Breast epithelium (tissue), 4 donors: ENCODE measurements at places on chromosomes 6 and 20. TPM values are rescaled to one million over a fixed set of nuclear protein-coding genes. Genes with fewer than 3 reads are reported as not detected.

DNA sequence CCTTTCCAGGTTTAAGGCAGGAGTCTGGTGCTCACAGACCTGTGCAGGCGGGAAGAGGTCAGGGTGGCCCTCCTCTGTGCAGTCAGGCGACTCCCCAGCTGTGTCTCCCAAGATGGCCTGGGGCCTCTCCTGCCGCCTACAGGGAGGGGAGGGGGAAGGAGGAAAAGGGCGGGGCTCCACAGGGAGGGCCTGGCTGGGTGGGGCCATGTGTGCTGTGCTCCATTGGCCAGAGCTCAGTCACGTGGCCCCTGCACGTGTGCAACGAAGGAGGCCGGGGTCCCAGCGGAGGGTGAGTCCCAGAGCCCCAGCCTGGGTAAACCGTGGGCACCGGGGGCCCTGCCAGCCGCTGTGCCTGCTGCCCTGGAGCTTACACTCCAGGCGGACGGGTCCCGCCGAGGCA, 211.6 kb downstream of the ZDHHC14 start:
- H3K27me3 ChIP-seq: no peaks in the 10 kb centered on the region
- DNase-seq: no peak
- no peak overlapping the region for H3K27ac ChIP-seq
- no peaks in the 10 kb centered on the region for H3K36me3 ChIP-seq

DNA sequence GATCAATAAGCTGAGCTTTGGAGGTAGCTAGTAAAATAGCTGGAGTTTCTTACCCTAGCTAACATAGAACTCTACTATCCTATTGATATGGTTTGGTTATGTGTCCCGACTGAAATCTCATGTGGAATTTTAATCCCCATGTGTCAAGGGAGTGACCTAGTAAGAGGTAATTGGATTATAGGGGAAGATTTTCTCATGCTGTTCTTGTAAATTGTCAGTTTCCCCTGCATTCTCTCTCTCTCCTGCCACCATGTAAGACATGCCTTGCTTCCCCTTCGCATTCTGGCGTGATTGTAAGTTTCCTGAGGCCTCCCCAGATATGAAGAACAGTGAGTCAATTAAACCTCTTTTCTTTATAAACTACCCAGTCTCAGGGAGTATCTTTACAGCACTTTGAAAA, 24.6 kb upstream of the SYNE1 start:
- H3K4me1 ChIP-seq: no peaks in the 10 kb centered on the region
- no peak overlapping the region for H3K4me3 ChIP-seq
- H3K27ac ChIP-seq: no peak overlapping the region

DNA sequence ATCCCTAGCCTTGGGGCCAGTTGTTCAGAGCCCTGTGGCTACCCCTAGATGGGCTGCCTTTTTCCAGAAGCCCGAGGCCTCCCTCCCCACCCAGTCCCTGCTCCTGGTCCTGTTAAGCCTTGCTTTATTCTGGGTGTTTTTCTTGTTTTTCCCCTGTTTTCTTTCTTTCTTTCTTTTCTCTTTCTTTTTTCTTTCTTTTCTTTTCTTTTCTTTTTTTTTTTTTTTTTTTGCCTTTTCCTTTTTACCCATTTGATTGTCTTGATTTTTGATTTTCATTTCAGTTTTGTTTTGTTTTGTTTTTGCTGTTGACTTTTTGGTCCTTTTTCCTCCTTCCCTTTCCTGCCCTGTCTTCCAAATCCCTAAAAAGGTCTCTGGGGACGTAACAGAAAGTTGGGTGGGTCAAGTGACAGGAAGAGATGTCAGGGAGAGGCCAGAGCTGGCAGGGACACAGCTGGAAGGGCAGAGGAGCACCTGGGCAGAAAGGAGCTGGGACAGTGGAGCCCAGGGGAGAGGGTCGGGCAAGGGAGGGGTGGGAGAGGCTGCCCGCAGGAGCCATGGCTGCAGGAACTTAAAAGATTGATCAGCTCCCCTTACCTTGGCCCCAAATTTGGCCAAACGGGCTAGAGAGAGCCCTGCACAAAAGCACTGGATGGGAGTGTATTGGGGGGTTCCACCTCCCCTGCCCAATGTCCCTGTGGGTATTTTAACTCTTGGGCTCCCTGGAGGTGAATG, 27.6 kb downstream of the MYH7B start:
- no peaks in the 10 kb centered on the region for H3K4me1 ChIP-seq
- DNase-seq: no peak
- H3K27me3 ChIP-seq: peaks cover 10% of the 10 kb centered on the region
- no peak overlapping the region for H3K4me3 ChIP-seq
- no peaks in the 10 kb centered on the region for H3K36me3 ChIP-seq

Gene PI16
- 14.9 TPM for total RNA-seq

Gene UBD
- 2.0 TPM for total RNA-seq

DNA sequence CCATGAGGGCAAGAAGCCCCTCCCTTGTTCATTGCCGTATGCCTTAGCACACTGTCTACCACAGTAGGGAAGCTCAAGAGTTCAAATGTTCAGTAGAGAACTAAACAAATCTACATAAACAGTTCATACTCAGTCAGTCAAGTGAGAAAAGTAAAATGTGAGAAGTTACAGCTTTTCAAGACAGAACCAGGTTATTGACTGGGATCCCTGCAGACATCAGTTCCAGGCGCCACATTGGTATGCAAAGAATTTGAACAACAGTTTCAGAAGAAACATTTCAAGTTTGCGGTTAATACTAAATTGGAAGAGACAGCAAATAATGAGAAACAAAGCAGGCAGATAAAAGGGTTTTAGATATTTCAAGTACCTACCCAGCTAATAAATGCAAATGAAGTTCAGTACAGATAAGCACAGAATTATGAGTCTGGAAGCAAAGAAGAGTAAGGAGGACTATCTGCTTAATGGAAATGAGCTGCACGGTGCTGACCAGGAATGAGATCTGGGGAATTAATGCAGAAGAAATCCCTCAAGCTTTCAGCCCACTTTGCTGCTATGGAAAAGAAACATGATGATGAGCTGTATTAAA, 246.2 kb downstream of the HACE1 start:
- no peak for DNase-seq
- no peaks in the 10 kb centered on the region for H3K36me3 ChIP-seq
- no peak overlapping the region for H3K4me3 ChIP-seq
- H3K27ac ChIP-seq: no peak overlapping the region

DNA sequence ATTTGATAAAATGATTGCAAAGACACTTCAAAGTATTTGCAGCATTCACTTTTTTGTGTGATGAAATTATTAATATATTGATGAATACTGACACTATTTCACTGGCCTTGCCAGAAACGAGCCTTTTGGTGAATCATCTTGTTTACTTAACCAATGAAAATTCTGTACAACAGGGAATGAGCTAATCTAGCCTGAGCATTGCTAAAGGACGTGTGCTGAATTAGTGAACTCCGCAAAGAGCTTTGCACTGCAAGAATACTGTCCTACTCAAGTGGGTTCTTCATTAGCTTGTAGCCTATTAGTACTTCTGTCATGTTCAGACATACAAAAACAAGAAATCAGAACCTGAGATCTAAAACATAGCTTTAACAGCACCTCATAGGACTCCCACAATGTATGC, 172.0 kb upstream of the NRSN1 start:
- no peak overlapping the region for H3K4me3 ChIP-seq
- H3K4me1 ChIP-seq: no peaks in the 10 kb centered on the region
- no peaks in the 10 kb centered on the region for H3K36me3 ChIP-seq
- H3K27ac ChIP-seq: no peak overlapping the region
- DNase-seq: no peak
- no peaks in the 10 kb centered on the region for H3K27me3 ChIP-seq

DNA sequence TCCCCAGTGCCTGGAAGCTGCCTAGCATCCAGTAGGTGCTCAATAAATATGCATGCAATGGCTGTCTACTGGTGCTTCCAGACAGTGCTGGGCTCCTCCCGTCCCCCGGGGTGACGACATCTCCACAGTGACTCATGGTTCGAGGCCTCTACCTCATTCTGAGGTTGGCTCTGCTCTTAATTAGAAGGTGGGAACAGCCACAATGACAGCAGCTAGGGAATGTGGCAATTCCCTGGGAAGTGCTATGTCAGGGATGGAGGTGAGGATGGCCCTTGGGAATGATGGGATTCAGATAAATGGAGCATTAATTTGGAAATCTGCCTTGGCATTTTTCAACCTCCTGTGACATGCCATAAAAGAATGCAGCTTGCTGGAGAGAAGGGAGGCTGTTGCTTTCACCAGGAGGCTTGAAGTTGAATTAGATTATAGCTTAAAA, 43.5 kb upstream of the NFATC2 start:
- H3K27me3 ChIP-seq: no peaks in the 10 kb centered on the region
- no peak overlapping the region for H3K4me3 ChIP-seq
- DNase-seq: no peak
- no peaks in the 10 kb centered on the region for H3K36me3 ChIP-seq
- no peaks in the 10 kb centered on the region for H3K4me1 ChIP-seq
- H3K27ac ChIP-seq: no peak overlapping the region

Gene PRIM2
- 20.1 TPM for total RNA-seq

GRCh38 chr6:142669471-142670351, 275.3 kb downstream of the HIVEP2 start:
- no peak overlapping the region for H3K27ac ChIP-seq
- H3K4me1 ChIP-seq: no peaks in the 10 kb centered on the region
- H3K36me3 ChIP-seq: no peaks in the 10 kb centered on the region
- H3K27me3 ChIP-seq: no peaks in the 10 kb centered on the region
- H3K4me3 ChIP-seq: no peak overlapping the region
- DNase-seq: no peak

Gene TASP1
- total RNA-seq: 19.0 TPM

DNA sequence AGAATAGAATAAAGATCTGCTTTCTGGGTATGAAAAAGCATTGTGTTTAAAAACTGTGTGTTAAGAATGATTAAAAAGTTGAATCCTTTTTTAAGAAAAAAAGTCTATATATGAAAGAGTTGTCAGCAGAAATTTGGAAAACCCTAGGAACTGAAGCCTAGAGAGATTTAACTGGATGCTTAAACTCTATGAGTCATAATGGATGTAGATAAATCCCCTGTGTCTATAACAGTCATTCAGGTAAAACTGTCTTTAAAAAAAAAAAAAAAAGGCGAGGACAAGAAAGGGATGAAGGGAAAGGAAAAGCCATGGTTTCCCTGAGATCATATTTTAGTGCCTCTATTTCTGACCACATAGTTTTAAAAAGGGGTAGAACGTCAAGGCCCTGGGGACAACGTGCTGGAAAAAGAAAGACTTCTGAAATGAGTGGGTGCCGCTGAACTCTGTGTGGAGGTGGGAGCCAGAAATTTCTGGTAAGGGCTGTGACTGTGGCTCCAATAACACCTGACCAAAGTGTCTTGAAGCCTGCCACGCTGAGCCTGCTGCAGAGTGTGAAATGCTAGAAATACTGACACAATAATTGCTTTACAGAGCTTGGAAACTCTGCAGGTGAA, 302.6 kb upstream of the ARID1B start:
- H3K27ac ChIP-seq: no peak overlapping the region
- no peak for DNase-seq
- no peaks in the 10 kb centered on the region for H3K36me3 ChIP-seq
- H3K27me3 ChIP-seq: no peaks in the 10 kb centered on the region
- no peak overlapping the region for H3K4me3 ChIP-seq

DNA sequence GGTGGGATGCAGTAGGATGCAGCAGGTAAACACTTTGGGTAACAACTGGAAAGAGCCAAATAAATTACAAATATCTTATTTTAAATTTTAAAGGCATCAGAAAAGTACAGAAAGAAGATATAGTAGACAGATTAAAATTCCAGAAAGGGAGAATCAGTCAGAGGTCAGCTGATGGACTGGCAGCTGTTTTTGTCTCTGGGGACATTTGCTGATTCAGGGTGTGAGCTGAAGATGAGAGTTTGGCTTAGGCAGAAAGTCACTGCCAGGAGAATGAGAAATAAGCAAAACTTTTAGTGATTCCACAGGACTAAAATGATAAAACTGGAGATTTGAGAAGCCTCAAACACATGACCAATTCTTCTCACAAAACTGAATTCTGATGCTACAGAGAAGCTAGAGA, 39.5 kb downstream of the AHI1 start:
- H3K36me3 ChIP-seq: peaks cover 3% of the 10 kb centered on the region
- no peaks in the 10 kb centered on the region for H3K27me3 ChIP-seq
- H3K4me1 ChIP-seq: no peaks in the 10 kb centered on the region
- DNase-seq: no peak
- H3K4me3 ChIP-seq: no peak overlapping the region

Gene UTRN
- total RNA-seq: 397 TPM

DNA sequence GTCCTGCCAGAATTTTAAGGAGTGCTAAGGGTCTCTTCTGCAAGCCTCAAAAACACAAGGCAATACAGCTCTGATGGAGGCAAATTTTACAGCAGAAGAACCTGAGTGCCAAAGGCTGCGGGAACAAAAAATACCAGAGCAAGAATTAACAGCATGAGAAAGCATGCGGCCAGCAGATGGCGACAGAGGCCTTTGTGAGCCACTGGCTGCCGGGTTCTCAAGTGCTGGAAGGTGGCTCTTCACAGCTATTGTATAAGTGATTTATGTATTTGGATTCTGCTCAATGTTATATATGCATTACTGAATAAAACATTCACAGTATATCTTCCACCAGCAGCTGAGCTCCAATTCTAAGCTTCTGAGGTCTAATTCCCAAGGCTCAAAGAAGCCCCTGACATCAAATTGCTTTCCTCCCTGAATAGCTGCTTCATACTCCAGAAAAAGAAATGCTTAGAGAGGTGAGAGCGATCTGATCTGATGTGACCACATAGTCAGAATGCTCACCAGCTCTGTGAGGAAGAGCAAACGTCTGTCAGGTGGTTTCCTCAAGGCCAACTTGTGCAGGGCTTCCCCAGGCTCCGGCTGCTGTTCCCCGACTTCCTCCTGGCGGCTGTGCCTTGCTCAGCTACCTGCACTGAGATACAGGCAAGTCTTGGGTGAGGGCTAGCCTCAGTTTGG, 58.6 kb downstream of the PPP1R3G start:
- no peaks in the 10 kb centered on the region for H3K36me3 ChIP-seq
- H3K4me1 ChIP-seq: no peaks in the 10 kb centered on the region
- no peak overlapping the region for H3K4me3 ChIP-seq
- DNase-seq: peak; percentile 74

Gene PNPLA1
- not detected for total RNA-seq

DNA sequence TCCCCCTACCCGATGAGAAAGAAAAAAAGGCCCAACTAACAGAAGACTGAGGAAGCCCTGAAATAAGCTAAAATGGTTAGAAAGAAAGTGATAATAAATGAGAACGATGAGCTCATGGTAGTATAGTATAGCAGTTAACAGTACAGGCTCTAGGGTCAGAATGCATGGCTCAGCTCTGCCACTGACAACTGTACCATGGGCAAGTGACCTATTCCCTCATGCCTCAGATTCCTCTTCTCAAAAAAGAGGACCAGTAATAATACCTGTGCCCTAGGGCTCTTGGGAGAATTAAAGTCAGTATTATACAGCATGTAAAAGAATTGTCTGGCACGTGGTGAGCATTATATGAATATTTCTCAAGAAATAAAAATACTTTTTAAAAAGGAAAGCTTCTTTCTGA, 19.8 kb downstream of the TRERF1 start:
- no peak for DNase-seq
- H3K4me3 ChIP-seq: no peak overlapping the region
- H3K27ac ChIP-seq: no peak overlapping the region
- H3K4me1 ChIP-seq: no peaks in the 10 kb centered on the region
- H3K36me3 ChIP-seq: no peaks in the 10 kb centered on the region

- H3K4me3 ChIP-seq: no peak overlapping the region
- H3K27ac ChIP-seq: no peak overlapping the region
- DNase-seq: no peak
- no peaks in the 10 kb centered on the region for H3K27me3 ChIP-seq
- no peaks in the 10 kb centered on the region for H3K36me3 ChIP-seq
These were observed 35.9 kb downstream of the COL12A1 start for GRCh38 chr6:75169689-75170586.

Gene RSPH4A
- 0.80 TPM for total RNA-seq

Gene MRPL14
- 30.4 TPM for total RNA-seq

GRCh38 chr6:28543651-28544610, 18.2 kb downstream of the GPX5 start:
- no peak overlapping the region for H3K4me3 ChIP-seq
- no peak for DNase-seq
- H3K4me1 ChIP-seq: no peaks in the 10 kb centered on the region
